Fibroblast of villous mesenchyme (primary cell): ENCODE measurements at places on chromosomes 3 and 15. TPM values are rescaled to one million over a fixed set of nuclear protein-coding genes. Genes with fewer than 3 reads are reported as not detected.
A peak's percentile ranks its signal among the peaks of the same experiment; 100 is the strongest.

DNA sequence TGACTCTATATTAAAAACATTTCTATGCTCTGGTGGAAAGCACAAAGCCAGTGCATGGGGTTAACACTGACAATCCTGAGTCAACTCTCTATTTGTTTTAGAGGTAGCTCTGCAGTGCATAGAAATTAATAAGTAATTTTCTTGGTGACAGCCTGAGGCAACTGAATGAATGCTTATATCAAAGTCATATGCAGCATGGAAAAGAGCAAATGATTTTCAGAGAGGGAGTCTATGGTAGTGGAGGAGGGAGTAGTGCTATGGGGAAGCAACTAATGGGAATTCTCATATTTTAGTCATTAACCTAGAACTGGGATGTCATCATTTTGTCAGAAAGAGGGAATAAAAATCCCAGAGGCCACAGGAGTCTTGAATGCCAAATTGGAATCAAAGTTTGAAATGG, 99.1 kb downstream of the CLSTN2 start:
- no peak for DNase-seq

The ST6GAL1 gene
- total RNA-seq, result 1.3 and 1.6 TPM in 2 replicates

The PHLDB2 gene
- 82.1 and 111 TPM in 2 replicates for total RNA-seq

DNA sequence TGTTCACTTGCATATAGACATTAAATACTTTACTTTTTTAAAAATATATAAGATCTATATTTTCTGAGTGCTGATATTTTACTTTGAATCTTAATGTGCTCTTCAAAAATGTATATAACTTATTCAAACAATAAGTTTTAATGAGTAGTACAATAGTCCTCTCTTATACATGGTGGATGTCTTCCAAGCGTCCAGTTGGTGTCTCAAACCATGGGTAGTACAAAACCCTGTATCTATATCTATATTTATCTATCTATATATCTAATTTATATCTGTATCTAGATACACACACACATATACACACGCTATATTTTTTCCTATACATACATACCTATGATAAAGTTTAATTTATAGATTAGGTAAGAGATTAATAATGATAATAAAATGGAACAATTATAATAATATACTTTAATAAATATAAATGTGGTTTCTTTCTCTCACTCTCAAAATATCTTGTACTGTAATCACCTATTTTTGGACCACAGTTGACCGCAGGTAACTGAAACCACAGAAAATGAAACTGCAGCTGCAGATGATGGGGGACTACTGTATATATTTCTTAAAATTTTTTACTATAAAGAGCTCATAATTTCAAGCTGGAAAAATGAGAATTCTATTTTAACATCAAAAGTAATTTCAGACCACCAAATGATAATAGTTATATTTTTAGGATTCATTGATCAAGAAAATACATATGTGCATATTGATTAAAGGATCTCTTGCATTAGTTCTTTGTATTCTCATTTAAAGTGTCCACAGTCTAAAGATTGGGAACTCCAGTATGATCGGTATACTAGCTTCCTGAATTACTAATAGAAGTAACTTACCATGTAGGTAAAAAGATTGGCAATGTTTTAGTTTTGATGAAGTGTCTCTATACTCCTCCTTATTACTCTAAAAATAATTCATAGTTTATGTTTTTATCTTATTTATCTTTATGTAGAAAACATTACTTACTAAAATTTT, 215.1 kb upstream of the MLF1 start:
- no peak for DNase-seq

The TAGLN3 gene
- under 0.01 TPM in 1 of 2 replicates, not detected in the other for total RNA-seq

DNA sequence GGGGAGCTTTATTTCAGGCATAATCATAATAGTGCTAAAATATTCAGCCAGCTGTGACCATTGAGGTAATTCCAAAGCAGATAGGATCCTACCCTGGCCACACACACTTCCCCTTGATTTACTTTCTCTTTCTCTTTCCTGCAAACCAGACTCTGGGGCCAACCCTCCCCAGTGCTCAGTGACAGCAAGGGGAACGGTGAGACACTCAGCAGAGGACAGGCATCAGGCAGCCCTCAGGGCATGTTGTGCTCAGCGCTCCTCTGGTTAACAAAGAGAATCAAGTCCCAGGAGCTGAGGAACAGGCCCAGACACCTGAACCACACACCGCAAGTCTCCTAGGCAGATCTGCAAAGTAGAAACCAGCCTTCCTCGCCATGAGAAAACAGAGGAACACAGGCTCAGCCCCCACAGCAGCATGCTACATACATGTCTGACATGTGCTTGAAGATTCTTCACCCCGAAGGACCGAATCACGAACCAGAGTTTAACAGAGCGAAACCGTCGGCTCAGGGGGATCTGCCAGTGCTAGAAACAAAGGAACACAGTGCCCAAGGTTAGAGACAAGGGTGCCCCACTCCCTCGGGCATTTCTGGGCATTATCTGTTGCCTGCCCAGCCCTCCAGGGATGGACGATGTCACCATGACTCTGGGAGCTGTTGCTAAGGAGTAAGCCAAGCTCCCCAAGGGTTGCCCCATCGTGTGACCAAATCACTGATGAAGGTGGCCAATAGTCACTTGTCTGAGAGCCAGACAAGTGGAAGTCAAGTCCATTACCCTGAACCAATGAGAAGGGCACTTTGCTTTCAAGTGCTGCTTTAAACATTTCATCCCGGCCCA, 17.5 kb downstream of the HDC start:
- peak; percentile 54 for DNase-seq

The INSYN1 gene
- under 0.01 and 0.64 TPM in 2 replicates for total RNA-seq

DNA sequence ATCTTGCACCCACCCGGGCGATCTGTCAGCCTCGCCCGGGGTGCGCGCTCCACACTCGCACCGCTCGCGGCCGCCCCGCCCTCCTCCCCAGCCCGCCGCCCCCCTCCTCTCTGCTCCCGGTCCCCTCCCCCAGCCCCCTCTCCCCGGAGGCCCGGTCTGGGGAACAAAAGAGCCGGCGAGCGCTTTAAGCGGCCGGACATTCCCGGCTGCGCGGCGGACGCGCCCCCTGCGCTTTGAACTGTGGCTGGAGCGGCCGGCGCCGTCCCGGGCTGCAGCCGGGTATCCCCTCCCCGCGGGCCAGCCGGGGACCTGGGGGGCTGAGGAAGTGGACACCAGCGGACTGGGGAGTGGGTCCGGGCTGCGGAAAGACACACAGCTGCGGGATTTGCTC, at the start of gene IGDCC3:
IGDCC3 (minus strand) TSS at position 27 of the 391 bp plus-strand sequence. CDS start 214 bp downstream, outside the sequence.
- DNase-seq, result peak; percentile 14

- DNase-seq, result no peak
These were observed 31.9 kb downstream of the FBXO45 start for GRCh38 chr3:196600359-196600758.

The TNK2 gene
- total RNA-seq, result 8.4 and 12.1 TPM in 2 replicates

- DNase-seq, result no peak
These were observed 32.5 kb downstream of the CSPG4 start for GRCh38 chr15:75680007-75680789.
